Inflammatory macrophage treated with lipopolysaccharide for 1 hour (primary cell): ENCODE measurements at places on chromosomes 12 and 14.

- peak; percentile 60 for DNase-seq
Measured at GRCh38 chr14:31051511-31051910, 25.3 kb upstream of the STRN3 start.

DNA sequence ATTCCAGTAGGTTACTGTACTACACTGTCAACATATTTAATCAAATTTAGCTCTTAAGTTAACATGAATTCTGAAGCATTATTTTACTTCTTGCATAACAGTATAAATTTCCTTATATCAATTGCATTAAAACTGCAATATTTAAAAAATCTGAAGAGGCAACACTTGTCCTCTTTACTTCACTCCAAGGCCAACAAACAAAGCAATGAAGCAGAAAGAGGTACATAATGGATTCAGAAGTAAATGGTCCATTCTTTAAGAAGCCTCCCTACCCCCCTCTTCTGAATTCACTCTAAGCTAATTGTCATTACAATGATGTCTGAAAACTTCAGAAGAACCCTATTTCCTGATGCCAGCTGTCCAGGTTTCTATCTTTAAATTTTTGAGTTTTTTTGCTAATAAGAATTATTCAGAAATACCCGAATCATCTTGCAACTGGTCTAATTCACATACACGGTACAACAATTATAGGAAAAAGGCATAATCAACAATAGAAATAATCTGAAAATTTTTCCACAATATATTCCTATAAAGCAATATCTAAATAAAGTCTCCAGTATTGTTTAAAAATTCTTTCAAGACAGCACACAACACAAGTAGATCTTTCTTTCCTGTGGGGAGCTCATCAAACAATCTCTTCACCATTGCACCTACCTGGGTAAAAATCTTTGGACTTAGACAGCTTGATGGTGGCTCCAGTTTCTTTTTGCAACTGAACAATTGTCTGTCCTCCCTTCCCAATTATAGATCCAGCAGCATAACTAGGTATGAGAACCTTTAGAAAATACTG lies 2.9 kb downstream of the NOVA1 start:
- DNase-seq: no peak

DNA sequence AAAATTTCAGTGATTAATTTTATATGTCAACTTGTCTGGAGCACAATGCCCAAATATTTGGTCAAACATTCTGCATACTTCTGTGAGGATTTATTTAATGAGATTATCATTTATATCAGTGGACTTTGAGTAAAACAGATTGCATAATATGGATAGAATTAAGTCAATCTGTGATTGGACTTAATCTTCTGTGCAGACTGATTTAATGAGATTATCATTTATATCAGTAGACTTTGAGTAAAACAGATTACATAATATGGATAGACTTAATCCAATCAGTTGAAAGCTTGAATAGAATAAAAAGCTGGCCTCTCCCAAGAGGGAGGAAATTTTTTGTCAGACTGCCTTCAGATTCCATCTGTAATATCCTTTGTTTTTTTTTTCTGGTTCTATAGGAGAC lies 1413.2 kb downstream of the LRFN5 start:
- DNase-seq: no peak

DNA sequence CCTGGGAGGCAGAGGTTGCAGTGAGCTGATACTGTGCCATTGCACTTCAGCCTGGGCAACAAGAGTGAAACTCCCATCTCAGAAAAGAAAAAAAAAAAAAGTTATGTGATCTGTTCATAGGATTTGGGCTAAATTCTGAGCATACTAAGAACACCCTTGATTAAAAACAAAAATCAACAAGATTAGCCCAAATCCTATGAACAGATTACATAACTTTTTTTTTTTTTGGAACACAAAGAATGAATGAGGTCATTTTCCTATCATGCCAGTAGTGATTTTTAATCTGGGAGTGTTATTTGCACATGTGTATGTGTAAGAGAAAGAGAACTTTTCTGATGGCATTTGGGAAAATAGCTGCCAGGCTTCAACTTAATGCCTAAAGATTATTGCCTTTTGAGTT lies 208.7 kb downstream of the ERC1 start:
- no peak for DNase-seq

DNA sequence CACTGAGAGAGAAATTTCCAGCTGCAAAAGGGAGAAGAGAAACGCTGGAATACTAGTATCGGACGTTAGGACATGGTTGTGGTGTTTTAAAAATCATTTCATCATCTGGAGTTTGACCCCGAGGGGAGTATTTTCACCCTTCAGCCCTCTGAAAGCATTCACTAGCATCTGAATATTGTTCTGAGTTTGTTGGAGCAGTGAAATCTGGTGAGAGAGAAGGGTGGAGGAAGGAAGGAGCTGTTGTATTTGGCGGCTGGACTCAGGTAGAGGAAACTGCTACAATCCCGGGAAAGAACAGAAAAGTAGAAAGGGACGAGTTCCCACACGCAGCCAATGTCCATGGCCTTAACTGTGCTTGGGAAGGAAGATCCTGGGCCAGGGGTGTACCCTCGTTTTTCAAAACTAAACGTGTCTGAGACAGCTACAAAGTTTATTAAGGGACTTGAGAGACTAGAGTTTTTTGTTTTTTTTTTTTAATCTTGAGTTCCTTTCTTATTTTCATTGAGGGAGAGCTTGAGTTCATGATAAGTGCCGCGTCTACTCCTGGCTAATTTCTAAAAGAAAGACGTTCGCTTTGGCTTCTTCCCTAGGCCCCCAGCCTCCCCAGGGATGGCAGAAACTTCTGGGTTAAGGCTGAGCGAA lies 896 bp upstream of the CDKN1B start:
- no peak for DNase-seq

DNA sequence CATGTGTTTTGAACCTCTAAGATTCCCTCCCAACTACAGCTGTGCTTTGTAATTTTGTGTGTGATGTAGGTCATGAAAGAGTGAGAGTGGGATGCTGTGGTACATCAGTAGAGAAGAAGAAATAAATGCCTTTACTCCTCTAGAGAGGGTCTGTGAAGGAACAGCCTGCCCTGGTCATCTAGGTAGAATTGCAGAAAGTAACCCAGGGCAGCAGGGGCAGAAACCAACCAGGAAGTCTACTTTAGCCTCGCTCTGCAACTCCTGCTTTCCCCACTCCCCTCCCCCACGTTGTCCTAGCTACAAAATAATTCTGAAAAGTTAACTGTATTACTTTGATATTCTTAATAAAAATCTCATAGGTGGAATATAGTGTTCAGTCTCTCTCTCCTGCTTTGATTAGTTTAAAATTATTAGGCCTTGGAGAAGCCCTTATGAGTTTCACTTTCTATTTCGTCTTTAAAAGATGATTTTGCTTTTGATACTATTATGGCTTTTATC lies 7.5 kb downstream of the TBK1 start:
- DNase-seq: peak; percentile 18

DNA sequence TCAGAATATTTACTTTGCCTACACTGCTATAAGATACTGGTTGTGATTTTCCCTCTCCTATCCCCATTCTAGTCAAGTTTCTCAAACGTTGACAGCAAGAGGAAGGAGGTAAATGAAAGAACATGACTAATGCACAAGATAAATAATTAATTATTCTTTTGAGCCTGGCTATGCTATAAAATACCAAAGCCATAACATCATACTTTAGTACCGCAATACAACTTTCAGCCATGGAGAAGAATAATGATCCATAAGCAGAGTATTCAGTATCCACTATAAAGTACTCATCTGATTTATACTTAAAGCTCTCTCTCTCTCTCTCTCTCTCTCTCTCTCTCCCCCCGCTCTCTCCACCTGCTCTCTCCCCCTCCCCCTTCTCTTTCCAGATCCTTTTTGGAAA lies 41.3 kb downstream of the TDG start:
- no peak for DNase-seq

DNA sequence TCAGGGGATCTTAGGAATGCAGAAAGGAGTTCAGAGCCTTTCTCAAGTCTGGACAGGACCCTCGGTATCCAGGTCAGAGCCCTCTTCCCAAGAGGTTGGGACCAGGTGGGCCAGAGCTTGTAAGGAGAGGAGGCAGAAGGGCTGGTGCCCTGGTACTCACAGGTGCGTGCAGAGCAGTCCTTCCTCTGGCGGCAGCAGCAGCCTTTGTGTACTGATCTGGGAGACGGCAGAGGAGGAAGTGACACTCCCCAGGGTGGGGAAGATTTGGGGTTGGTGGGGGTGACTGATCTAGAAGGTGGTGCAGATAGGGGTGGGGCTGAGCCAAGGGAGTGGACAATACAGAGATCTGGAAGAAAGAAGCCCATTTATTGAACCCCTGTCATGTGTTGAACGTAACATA lies at the start of gene ITGB7:
Gene ITGB7, minus strand, starts transcription at position 210 of the 400 bp plus-strand sequence. CDS start 6,808 bp downstream, outside the sequence.
- no peak for DNase-seq

GRCh38 chr12:52119398-52120254 lies 40.1 kb downstream of the SMIM41 start:
- DNase-seq: no peak

DNA sequence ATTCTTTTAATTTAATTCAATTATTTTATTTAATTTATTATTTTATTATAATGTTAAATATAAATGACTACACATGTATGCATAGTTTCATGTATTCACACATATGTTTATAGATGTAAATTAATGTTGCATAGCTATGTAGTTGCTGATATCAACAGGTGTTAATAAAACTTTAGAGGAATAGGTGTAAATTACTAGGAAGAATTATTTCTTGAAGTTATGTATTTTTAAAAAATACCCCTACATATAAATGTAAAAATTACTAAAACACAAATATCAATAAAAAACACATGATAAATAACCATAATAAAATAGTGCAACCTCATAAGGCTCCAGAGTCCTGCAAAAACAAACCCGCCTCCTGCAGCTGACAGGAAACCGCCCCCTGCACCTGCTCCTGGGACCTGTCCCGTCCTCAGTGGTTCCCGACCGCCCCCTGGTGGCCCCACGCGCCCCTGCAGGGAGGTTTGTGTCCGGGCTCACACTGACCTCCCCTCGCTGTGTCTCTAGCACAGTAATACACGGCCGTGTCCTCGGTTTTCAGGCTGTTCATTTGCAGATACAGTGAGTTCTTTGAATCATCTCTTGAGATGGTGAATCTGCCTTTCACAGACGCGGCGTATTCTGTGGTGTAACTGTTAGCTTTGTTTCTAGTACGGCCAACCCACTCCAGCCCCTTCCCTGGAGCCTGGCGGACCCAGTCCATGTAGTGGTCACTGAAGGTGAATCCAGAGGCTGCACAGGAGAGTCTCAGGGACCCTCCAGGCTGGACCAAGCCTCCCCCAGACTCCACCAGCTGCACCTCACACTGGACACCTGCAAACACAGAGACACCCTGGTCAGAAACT lies 1264.0 kb downstream of the TMEM121 start:
- DNase-seq: peak; percentile 19

DNA sequence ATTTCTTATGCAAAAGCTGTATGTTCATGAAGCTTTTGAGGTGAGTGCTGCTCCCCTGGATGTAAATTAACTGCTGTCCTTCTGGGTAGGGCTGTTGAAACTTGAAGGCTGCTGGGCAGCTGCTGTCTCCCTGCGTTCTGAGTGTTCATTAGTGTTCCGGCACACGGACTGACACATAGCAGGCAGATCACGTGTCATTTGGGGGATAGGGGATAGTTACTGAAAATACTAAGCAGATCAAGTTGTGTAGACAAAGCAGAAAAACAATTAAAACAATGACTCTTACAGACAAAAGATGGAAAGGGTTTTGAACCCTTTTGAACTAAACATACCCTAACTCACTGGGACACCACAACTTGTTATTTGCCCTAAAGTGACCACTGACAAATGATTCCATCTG lies 82.5 kb downstream of the PRICKLE1 start:
- DNase-seq: no peak

GRCh38 chr12:1834186-1834925 lies 14.0 kb downstream of the LRTM2 start:
- no peak for DNase-seq

- DNase-seq: no peak
Measured at GRCh38 chr12:81257947-81258551, 180.2 kb downstream of the ACSS3 start.

GRCh38 chr12:76158518-76159321 lies 74.2 kb upstream of the NAP1L1 start:
- peak; percentile 90 for DNase-seq

GRCh38 chr14:21109377-21110138 lies 8.7 kb downstream of the TMEM253 start:
- no peak for DNase-seq

DNA sequence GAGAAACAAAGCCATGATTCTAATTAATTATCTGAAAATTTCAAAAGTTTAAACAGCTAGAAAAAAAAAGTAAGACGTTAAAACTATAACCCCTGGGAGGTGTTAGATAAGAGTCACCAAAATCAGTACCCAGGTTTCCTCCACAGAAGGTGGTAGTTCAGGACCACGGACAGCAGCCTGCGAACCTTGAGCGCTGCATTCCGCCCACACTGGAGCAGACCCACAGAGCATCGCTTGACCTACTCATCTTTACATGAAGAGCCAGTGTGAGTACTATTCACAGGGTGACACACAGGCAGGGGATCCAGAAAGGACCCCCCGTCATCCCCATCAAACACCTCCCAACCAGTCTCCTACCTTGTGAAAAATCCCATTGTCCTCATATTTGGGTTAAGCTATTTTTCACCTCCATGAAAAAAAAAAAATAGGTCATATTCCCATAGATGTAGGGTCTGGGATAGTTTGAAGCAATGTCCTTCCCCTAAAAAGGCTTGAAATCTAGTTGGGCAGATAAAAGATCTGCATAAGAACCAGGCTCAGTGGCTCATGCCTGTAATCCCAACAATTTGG lies 8.8 kb upstream of the CHGA start:
- DNase-seq: peak; percentile 36

DNA sequence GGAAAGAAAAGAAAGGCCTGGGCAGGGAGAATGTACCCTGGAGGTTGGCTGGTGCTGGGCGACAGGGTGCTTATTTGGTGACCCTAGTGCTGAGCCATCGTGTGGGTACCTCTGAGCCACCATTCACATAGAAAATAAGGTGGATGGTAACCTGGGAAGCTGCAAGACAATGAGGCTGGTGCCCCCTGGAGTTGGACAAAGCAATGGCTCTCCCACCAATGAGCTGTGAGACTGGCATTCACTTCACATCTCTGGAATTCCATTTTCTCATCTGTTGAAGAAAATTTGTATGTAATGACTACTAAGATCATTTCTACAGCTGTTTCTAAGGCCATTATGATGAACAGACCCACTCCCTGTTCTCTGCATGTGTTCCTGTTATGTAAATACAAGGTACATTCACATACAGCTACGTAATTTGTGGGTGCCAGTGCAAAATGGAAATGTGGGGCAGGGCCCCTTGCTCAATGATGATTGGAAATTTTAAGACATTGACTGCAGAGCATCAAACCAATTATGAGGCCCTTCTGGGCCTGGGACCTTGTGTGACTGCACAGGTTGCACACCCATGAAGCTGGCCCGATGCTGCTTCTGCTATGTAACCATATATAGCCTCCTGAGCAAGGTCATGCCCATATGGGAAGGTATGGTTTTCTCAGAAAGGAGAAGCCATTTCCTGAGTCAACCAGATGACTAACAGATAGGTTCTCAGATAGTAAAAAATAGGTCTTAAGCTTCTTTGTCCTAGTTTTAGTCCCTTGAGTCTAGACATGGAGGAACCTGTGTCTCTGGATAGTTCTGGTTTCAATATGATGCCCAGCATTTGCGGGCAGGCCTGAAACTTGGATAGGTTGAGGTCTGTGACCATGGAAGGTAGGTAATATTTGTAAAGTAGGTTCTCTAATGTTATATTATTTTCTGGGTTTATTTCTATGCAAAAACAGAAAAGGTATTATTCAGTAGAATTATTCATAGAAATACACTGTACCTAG lies 63.4 kb upstream of the IGF1 start:
- no peak for DNase-seq
